Stimulated activated CD4-positive, alpha-beta T cell treated with anti-CD3 and anti-CD28 coated beads, TNF-alpha, amount 100 ng/mL, for 1 hour (primary cell): ENCODE measurements at places on chromosomes 1 and 21.

DNA sequence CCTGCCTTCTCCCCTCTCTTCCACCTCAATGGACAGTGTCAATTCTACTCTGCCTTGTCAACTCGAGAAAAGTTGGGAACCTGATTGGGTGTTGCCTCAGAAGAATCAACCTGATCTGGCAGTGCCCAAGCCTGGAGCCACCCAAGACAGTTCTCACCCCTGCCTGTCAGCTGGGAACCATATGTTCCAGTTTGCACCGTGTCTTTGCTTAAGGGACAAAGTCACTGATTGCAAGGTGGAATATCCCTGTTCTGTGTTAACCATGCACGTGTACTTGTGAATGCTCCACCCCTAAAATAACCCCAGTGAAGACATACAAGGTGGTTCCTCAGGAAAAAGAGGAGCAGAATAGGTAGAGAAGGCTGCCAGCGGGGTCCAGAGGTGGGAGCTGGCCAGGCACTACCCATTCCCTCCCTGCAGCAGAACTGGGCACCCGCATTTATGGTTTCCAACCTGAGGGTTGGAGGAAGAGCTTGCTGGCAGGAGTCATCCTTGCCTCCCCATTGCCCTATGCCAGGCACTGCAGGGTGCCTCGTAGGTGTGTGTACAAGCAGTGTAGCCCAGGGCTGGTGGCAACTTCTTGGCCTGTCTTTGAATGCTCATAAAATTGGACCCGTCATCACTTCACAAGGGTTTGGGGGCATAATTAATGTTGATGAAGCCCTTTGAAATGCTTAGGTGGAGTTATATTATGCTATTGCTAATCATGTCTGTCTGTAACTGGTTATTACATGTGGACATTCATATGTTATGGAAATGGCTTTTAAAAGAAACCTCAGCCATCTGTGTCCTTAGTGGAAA is 11.3 kb downstream of the NIPAL3 start:
- no peak for DNase-seq

DNA sequence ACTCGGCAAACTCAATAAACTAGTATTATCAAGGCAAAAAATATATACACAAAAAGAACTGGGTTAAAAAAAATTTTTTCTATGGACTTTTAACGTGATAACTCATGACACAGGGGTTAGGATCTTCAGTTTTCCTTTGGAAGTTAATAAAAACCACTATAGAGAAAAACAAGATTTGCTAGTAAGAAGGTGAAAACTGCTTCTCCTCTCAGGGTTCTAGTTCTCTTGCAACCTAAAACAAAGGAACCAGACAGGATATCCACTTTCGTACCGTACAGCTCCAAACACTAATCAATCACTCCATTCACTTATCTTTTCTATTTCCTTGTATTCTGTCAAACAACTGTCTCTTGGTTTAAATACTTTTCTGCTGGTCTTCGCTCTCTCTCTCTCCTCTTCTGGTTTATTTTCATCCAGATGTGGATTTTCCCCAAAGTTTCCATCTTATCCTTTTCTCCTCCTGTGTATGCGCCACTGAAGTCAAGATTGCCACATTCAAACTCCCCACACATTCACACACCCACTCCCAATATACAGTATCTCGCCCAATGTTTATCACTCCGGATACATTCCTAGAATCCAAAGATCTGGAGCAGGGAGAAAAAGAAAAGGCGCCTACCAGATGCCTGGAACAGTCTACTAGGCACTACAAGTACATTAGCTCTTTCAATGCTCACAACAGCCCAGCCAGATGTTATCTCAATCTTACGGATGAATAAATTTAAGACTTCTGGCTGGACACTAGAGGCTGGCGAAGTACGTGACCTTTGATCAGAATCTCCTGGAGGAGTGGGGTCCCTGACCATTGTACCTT is 775 bp upstream of the PRPF38B start:
- no peak for DNase-seq

DNA sequence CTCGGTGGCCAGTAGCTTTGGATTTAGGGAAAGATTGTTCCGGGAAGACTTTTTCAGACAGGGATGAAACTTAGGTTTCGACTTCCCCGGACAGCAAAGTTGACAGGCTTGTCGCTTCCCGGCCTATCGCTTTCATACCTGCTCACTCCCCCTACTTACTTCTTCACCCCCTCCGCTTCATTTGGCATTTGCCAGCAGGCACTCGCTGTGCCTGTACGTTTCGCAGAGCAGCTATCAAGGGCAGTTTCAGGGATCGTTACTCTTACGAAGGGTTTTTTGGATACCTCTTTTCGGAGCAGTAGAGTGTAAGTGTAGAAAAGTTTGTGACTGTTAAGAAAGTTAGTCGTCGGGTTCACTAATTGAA is 393 bp downstream of the BLZF1 start:
- no peak for DNase-seq

DNA sequence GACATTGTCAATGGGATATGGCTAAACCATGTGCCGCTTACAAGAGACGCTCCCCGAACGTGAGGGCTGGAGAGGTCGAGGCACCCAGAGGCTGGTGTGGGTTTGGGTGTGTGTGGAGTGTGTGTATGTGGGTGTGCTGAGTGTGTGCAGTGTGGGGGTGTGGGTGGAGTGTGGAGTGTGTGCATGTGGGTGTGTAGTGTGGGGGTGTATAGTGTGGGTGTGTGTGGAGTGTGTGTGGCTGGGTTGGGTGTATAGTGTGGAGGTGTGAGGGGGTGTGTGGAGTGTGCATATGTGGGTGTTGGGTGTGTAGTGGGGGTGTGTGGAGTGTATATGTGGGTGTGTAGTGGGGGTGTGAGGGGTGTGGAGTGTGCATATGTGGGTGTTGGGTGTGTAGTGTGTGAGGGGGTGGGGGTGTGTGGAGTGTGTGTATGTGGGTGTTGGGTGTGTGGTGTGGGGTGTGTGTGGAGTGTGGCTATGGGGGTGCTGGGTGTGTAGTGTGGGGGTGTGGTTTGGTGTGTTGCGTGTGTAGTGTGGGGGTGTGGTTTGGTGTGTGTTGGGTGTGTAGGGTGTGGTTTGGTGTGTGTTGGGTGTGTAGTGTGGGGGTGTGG is 42.2 kb downstream of the SLC19A1 start:
- no peak for DNase-seq

GRCh38 chr1:53299233-53299632 is 28.6 kb downstream of the LRP8 start:
- DNase-seq: no peak

DNA sequence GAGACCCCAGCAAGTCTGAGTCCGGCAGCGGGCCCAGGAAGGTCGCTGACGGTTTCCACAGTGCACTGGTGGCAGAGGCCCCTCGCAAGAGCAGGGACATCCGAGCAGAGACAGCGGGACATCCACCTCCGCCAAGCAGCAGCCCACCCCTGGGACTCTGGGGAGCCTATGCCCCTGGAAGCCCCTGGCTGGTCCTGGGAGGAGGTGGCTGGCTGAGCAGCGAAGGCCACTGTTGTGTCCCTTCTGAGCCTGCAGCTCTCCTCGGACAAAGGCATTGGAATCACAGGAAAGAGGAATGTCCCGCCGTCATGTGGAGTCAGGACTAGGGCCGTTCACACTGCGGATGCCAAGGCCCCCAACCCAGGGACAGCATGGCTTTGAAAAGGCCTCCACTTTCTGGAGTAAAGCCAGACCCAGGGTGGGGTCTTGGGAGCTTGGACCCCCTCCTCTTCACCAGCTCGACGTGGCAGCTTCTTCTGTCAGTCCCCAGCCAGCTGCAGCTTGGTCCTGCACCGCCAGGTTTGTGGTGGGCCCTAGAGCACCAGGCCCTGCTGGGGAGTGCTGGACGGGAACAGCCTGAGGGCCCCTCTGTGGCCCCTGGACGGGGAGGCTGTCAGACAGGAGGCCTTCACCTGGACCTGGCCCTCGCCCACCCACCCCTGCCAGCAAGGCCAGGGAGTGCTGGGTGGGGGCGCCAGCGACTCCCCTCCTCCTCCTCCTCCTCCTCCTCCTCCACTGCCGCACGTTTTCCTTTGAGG is 1.4 kb downstream of the MEGF6 start:
- DNase-seq: no peak

- DNase-seq: no peak
These were observed 18.0 kb downstream of the PCP4 start for GRCh38 chr21:39885119-39885848.

DNA sequence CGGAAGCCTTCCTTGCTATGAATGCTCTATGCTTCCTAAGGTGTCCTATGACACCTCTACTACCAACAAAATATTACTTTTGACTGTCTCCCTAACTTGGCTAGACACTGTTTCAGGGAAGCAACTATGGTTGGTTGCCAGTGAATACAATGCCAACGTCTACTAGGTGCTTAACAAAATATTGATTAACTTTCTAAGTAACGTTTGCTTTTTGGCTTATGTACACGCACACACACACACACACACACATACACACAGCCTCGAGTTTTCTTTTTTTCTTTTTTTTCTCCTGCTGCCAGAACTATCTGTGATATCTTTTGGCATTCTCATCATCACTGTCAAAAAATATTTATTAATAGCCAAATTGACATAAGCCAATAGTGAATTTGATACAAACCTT is 864.0 kb downstream of the PLA2G4A start:
- DNase-seq: no peak

- DNase-seq: no peak
These were observed at the start of gene HOOK1 for GRCh38 chr1:59814901-59815825. HOOK1 (plus strand) TSS chr1:59814949; CDS start chr1:59815118, 169 bp downstream.

DNA sequence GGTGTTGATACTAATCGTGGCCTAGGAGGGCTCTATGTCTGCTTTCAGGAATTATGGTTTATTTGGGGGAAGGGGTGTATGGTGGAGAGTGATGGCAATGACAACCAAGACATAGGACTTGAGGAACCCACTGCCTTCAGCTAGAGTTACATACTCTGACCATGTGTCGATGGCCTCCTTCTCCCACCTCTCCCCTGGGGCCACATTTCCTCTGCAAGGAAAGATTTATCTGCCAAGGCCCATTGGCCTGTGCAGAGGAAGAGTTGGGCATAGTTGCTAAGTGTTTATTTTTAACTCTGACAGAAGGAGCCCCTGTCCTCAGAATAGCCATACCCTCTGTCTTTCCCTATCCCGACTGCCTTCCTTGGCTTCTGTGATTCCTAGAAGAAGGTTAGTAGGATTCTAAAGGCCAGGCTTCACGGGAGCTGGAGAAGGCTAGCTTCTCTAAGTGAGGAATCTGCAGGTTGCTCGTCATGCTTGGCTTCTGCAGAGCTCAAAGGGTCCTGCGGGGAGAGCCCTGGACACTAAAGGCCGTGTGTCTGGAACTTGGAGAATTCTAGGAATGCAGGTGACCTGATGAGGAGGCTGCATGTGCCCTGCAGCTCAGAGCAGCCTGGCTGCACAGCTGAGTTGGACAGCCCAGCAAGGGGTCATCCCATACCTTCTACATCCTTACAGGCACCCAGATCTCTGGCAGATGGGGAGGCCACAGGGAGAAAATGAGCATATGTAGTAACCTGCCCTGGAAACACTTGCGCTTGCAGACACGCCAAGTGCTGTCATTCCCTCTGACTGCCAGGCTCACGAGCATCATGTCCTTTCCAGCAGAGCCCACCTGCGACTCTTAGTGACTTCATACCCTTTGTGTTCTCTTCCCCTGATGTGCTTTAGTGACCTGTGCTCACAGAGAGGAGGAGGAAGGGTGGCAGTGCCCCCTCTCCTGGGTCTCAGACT is 9.7 kb downstream of the MAPKAPK2 start:
- no peak for DNase-seq

DNA sequence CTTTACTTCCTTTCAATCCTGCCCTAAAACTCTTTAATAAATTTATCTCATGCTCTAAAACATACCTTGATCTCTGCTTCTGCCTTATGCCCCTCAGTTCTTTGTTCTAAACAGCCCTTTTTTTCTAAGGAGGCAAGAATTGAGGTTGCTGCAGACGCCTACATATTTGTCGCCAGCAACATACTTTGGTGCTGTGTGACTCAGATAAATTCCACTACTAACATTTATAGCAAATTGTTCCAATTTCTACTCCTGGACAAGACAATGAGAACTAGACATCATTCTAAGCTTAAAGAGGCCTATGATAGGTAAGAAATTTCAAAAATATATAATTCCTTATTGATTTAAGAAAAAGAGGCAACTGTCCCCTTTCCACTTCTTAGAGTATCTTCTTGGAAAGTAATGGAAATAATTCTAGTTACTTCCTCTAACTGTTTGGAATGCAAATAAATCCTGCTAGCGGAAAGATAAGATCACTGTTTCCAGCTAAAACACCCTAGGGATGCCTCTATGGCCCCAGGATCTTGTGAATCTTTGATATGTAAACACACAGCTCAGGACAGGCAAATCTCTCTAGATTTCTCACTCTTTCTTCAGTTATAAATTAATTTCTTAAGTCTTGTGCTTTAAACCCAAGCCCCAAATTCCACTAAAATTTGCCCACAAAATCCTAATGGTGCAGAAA is 869.1 kb downstream of the KCNT2 start:
- no peak for DNase-seq

- DNase-seq: no peak
These were observed 197.4 kb downstream of the ADGRL2 start for GRCh38 chr1:81998165-81998564.

DNA sequence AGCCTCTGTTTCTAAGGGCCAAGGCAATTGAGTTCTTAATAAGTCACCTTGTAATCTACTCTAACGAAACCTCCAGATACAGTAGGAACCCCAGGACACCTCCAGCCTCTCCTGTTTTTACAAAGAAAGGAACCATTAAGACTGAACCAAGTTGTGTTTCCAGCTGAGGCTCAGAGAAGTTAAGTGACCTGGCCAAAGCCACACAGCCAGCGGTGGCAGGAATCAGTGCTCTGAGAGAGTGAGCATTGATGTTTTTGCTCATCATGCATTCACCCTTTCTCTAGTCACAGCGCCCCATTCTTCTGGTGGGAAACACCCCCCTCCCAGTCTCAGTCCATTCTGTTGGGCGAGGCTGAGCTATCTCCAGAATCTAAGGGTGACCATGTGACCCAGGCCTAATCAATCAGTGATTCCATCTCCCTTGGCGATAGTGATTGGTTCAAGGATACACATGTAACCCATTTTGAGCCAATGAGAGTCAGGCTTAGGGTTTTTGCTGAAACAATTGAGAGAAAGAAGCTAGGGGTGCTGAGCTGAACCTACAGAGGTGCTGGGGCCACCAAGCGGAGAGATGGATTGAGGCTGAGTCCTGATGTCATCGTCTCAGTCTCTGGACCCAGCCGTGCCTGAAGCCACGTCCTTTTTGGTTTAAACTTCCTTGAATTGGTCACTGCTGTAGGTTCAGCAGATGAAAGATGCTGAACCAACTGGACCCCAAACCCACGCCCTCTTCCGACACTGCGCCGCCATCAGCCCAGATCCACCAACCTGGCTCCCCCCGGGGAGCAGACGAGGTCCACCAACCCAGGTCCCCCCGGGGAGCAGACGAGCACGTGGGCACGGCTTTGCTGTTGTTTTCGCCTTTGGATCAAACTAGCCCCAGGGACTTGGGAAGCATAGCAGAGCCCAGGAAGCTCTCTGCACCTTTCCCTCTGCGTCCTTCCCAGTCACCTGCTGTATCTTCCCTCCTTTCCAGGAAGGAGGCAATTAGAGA is 28.0 kb upstream of the RERE start:
- DNase-seq: no peak

- no peak for DNase-seq
These were observed 69.0 kb downstream of the PGM1 start for GRCh38 chr1:63662056-63662836.
